ENCODE measurements at places on chromosomes 7 and 10. TPM values are rescaled to one million over a fixed set of nuclear protein-coding genes. Genes with fewer than 3 reads are reported as not detected.

Gene GRID2IP
- 0.88 TPM for polyA plus RNA-seq

DNA sequence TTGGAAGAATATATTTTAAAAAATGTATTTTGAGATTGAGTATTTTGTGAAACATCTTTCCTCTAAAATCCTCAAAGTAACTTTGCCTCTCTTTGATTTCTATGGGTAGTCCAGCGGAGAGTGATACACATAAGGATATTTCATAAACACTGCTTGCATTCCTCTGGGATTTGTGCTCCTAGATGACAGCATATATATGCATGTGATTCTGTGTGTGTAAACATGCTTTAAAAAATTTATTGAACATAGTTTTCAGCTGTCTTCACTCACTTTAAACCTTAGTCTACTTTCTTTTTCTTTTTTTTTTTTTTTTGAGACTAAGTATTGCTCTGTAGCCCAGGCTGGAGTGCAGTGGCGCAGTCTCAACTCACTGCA, 84.6 kb downstream of the KAT6B start:
- no peaks in the 10 kb centered on the region for H3K4me1 ChIP-seq
- H3K36me3 ChIP-seq, result no peaks in the 10 kb centered on the region
- no peak for DNase-seq
- no peak overlapping the region for H3K27ac ChIP-seq
- H3K27me3 ChIP-seq, result no peaks in the 10 kb centered on the region
- H3K4me3 ChIP-seq, result no peak overlapping the region

Gene OR2A42
- 0.34 TPM for polyA plus RNA-seq

DNA sequence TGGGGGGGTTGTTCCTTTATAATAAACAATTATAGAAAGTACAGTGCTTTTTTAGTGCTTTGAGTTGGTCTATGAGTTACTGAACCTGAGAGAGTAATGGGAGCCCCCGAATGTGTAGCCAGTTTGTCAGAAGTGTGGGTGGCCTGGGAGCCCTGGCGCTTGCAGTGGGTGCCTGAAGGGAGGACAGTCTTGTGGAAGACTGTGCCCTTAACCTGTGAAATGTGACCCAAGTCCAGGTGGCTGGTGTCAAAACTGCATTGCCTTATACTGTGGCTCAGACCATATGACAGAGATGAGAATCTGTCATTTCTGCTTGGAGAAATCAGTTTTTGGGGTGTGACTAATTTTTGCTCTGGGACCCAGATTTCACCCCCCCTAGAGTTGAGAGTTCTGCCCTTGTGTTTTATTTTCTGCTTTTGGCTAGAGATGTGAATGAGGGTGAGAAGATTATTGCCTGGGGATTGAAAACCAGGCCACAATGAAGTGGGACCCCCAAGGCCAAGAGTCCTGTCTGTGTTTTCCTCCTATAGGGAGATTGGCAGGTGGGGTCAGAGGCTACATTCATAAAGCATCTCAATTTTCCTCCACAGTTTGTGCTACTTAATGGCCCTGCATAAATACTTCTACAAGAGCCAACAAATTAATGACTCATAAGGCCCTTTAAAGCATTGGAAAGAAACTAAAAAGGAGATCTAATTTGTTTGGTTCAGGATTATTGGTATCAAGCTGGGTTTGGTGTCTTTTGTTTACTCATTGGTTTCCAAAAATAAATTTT, 24.1 kb upstream of the CARD11 start:
- H3K4me3 ChIP-seq, result no peak overlapping the region
- peaks cover 4% of the 10 kb centered on the region for H3K27me3 ChIP-seq
- no peak overlapping the region for H3K27ac ChIP-seq
- no peaks in the 10 kb centered on the region for H3K36me3 ChIP-seq

DNA sequence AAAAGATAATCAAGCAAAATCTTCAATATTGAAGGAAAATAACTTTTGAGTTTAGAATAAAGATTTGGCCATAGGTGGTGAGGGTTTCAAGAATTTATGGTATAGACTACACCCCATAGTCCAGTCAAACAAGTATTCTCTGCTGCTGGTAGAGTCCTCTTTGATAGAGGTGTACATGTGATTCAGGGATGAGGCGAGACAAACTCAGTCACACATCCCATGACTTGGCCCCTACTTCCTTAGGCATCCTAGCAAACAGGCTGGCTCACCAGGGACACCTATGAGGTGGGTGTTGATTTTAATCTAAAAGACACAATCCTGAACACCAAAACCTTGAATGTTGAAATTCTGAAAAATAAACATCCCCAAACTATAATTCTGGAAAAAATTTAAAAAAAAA, 78.1 kb upstream of the SLC25A13 start:
- no peaks in the 10 kb centered on the region for H3K36me3 ChIP-seq
- no peak overlapping the region for H3K27ac ChIP-seq
- no peaks in the 10 kb centered on the region for H3K27me3 ChIP-seq
- DNase-seq, result no peak
- no peak overlapping the region for H3K4me3 ChIP-seq
- no peaks in the 10 kb centered on the region for H3K4me1 ChIP-seq

DNA sequence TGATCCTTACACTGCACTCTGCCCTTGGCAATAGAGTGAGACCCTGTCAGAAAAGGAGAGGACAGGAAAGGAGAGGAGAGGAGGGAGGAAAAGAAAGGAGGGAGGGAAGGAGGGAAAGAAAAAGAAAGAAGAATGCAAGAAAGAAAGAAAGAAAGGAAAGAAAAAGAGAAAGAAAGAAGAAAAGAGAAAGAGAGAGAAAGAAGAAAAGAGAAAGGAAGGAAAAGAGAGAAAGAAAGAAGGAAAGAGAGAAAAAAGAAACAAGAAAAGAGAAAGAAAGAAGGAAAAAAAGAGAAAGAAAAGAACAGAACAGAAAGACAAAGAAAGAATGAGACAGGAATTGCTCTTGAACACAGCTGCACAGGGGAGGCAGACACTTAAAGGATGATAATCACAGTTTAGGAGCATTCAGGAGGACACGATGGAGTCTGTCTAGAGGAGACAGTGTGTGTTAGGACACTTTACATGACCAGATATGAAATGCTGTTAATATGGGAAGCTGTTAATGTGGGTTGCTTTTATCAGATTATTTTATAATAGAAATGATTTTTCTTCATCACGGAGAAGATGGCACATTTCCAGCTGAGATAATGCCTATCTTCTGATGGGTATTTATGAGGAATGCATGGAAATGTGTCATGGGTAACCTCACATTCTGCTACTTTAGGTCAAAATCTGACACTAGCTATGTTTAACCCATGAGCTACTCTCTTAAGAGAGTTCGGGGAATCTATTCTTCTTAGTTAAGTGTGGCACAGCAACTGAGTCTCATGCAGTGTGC, 160.5 kb downstream of the BAMBI start:
- DNase-seq, result no peak
- no peak overlapping the region for H3K27ac ChIP-seq
- no peaks in the 10 kb centered on the region for H3K4me1 ChIP-seq
- no peaks in the 10 kb centered on the region for H3K36me3 ChIP-seq
- H3K27me3 ChIP-seq, result no peaks in the 10 kb centered on the region

DNA sequence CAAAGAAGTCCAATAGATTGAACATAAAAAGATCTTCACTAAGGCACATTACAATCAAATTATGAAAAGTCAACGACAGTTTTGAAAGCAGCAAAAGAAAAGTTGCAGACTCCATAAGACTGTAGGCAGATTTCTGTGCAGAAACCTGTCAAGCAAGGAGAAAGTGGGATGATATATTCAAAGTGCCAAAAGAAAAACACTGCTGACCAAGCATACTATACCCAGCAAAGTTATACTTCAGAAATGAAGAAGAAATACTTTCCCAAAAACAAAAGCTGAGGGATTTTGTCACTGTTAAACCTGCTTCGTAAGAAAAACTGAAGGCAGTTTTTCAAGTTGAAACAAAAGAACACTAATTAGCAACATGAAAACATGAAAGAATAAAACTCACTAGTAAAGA, 145.5 kb downstream of the ZEB1 start:
- DNase-seq, result no peak
- no peak overlapping the region for H3K4me3 ChIP-seq
- H3K4me1 ChIP-seq, result no peaks in the 10 kb centered on the region
- no peak overlapping the region for H3K27ac ChIP-seq
